GM23338 (cell line): ENCODE measurements at places on chromosomes 5 and 9. TPM values are rescaled to one million over a fixed set of nuclear protein-coding genes. Genes with fewer than 3 reads are reported as not detected.
A peak's percentile ranks its signal among the peaks of the same experiment; 100 is the strongest.

Gene GPX3
- total RNA-seq = 48.4 and 48.9 TPM in 2 replicates

Gene OSMR
- total RNA-seq = 2.3 and 2.6 TPM in 2 replicates

Gene NIM1K
- not detected in 2 replicates for total RNA-seq

Gene SHOC1
- total RNA-seq = not detected in 2 replicates

Gene ALG2
- 34.3 and 39.7 TPM in 2 replicates for total RNA-seq

- DNase-seq = no peak
These were observed 205.4 kb upstream of the PCSK5 start for GRCh38 chr9:75685062-75685461.

GRCh38 chr5:147971472-147971871, 65.1 kb upstream of the C5orf46 start:
- DNase-seq = peak; percentile 30

DNA sequence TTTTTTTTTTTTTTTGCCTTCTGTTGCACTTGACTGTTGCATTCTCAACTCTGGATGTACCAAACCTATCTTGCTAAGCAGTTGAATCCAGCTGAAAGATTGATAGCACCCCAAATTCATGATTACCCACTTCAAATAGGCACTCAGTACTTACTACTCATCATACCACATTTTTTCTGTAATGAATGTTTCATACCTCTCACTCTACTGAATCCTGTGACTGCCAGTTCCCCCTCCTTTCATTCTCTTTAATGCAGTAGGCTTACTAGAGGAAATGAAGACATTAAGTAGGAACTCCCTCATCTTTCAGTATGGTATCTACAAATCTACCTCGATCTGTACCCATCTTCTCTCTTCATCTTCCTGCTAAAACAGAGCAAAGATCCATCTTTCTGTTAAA, 6.8 kb downstream of the INVS start:
- DNase-seq = no peak

DNA sequence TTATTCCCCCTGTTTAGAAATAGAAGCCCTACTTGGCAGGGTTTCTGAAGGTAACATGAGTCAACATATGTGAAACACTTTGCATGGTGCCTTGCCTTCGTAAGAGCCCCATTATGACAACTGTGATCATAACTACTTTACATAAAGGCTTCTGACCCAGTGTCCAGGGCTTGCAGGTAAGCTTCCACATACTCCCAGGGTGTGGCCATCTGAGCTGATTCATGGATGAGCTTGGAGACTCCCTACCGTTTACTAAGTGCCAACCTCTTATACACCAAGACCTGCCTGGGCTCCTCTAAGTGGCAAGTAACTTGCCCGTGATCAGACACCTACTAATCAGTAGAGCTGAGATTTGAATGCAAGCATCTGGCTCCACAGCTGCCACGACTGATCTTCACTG, 62.8 kb upstream of the C5orf58 start:
- no peak for DNase-seq

DNA sequence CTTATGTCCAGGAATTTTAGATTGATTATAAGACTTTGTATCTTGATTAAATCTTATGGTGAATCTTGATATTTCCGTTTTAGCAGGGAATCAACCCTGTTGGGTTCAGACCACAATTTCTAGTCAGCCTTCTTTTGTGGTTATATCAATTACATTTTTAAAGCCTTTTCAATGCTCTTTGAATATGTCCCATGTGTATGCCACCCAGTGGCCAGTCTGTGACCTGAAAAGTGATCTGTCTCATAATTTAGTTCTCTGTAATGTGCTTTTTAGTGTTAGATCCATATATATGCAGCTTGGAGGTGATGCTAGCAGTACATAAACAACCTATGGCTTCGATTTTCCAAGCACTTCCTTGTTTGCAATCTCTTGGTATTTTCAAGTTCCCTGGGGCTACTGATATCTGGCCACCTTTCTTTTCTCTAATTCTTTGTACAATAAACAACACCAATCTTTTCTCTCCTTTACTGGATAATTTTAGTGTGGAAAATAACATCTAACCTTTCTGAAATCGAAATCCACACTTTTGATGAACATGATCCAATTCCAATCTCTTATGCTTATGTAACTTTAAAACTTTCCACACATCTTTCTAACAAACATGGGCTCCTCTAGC, 28.8 kb downstream of the PDE8B start:
- DNase-seq = peak; percentile 19

GRCh38 chr9:86119457-86119856, 20.1 kb upstream of the GOLM1 start:
- no peak for DNase-seq

- DNase-seq = peak; percentile 35
These were observed 23.4 kb upstream of the LECT2 start for GRCh38 chr5:135978212-135978631.

GRCh38 chr5:135654761-135655467, 76.1 kb upstream of the CXCL14 start:
- DNase-seq = no peak

GRCh38 chr5:53963958-53964357, 346.4 kb downstream of the ARL15 start:
- peak; percentile 21 for DNase-seq

GRCh38 chr5:26518065-26518464, 520.3 kb downstream of the CDH9 start:
- peak; percentile 35 for DNase-seq

- DNase-seq = no peak
These were observed 590.4 kb upstream of the SEMA6A start for GRCh38 chr5:117165068-117165467.

GRCh38 chr5:14286574-14287421, 143.7 kb downstream of the TRIO start:
- DNase-seq = no peak

DNA sequence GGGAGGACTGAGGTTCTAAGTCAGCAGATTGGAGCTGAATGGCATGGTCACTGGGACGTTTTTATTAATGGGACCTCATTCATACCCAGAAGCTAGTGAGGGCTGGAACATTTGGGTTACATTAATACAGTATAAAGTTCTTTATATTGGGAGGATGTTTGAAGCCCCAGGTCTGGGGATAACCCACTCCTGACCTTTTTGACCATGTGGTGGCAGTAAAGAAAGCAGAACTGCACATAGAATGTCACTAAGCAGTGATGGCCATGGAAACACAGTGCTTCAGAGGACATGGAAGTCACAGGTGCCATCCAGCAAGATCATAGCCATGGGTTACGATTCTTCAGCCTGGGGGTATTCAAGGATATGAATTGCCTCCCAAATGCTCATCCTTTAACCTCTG, 176.0 kb downstream of the ATP10B start:
- no peak for DNase-seq

DNA sequence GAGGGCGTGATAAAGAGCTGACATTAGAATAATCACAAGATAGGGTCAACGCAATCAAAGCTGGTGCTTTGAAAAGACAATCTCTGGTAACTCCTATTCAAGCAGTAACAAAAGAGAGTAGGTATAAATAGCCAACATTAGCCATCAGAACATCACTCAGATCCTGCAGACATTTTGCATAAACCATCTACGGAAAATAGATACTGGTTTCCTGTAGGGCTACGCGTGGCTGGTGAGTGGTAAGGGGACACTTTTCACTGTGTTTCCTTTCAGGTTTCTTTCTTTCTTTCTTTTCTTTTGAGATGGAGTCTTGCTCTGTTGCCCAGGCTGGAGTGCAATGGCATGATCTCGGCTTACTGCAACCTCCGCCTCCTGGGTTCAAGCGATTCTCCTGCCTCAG, 22.3 kb downstream of the TTF1 start:
- no peak for DNase-seq

DNA sequence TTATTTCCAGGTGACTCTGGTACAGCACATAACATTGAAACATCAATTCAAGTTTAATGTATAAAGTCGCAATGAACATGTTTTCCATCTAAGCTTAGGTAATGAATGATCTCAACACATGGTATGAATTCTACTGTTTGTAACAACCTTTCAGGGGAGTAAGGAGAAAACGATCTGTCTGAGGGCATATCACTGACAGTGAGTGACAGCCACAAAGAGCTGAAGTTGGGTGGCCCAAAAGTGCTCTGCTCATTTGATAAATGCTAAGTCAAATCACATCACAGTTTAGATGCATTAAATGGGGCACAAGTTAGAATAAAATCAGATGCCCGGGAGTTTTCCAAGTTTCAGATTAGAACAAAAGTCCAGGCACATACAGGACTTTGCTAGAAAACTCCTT, 1.2 kb downstream of the FANCC start:
- no peak for DNase-seq

- DNase-seq = peak; percentile 56
These were observed 703 bp downstream of the ISCA1 start for GRCh38 chr9:86281593-86282076.

- no peak for DNase-seq
These were observed 68.1 kb downstream of the GALNT10 start for GRCh38 chr5:154258531-154259217.

GRCh38 chr9:79663878-79664277, 92.1 kb downstream of the TLE4 start:
- no peak for DNase-seq

DNA sequence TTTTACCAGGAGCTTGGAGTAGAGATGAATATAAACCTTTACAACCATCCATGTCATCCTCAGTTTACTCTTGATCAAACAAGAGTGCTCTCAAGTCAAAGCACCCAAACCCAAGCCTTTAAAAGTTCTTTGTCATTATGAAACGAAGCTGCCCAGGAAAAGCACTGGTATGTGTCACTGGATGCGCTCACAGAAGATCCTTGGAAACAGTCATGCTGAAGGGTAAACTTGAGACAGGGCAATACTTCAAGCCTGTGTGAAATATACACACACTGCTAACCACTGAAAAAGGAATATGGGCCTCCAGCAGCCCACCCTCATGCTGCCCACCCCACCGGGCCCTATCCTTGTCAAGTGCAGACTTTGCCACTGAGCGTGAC, 84.5 kb downstream of the PRRT1B start:
- DNase-seq = no peak

DNA sequence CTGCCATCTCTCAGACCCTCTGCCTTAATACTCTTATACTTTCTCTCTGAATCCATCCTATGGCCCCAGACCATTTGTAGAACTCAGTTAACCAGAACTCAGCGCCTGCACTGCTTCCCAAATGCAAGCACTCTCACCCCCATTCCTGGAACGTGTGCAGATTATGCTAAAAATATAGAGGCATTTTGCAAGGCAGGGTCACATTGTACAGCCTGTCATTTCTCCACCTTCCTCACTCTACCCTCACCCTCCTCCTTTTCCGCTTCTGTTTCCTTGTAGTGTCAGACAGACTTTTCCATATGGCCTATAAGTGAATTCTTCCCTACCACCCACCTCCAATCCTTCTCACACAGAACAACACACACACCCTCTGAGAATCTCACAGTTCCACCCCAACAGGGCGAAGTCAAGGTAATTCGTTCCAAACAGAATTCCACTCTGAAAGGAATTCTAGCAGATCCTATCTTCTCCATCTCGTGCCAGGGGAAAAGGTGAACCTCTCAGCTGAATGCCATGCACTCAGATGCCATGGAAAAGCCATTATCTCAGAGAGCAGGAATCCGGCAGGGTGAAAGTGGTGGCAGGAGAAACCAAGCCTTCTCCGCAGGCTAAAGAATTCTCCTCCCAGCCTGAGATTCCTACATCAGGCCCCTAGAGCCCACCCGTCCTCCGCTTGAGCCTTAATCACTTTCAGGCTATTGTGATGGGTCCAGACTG, 25.3 kb downstream of the GGTA1 start:
- DNase-seq = peak; percentile 12

GRCh38 chr9:83511051-83511450, 27.1 kb downstream of the FRMD3 start:
- DNase-seq = no peak

- peak; percentile 17 for DNase-seq
These were observed 27.4 kb upstream of the SAP30L start for GRCh38 chr5:154418344-154418820.

- DNase-seq = no peak
These were observed 9.8 kb downstream of the COL5A1 start for GRCh38 chr9:134651226-134651905.

DNA sequence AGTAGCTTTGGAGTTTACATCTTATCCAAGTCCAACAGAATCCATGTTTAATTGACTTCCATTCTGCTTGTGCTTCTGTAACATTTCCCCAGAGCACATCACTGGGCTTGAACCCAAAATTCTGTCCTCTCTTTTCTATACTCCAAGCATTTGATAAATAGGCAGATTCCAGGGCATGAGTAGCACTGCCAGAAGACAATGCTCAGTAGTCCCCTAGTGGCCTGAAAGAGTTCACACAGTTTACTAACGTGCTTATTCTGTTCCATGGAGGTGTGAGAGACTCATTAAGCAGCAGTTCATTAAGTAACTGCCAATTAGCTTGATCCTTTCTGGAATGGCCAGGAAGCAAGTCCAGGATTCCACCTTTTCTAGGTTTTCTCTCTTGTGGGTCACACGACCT, 9.4 kb upstream of the GABRA6 start:
- peak; percentile 69 for DNase-seq

DNA sequence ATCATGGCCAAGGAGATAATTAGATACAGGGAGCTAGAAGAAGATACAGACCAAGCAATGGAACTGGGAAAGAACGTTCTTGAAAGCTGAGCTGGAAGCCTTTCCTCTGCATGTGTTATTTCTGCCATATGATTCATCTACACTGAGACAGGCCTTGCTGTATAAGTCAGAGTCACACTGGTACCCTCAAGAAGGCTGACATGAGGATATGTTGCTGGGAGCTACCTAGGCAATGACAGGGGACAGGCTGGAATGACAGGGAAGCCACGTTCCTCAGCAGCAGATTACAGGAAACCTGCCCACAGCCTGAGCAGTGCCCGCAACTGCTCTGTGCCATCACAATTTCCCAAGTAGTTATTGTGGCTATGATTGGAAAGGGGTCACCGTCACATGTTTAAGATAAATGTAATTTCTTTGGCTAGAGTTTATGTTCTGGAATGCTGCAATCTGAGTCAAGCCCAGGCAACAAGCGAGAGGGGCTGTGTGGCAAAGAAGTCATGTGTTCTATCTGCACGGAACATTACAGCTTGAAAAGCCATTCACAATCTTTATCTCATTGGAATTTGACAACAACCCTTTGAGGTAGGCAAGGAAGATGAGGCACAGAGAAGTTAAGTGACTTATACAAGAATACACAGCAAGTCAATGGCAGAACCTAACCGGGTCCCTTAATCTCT, 108.2 kb downstream of the TTLL11 start:
- DNase-seq = no peak

DNA sequence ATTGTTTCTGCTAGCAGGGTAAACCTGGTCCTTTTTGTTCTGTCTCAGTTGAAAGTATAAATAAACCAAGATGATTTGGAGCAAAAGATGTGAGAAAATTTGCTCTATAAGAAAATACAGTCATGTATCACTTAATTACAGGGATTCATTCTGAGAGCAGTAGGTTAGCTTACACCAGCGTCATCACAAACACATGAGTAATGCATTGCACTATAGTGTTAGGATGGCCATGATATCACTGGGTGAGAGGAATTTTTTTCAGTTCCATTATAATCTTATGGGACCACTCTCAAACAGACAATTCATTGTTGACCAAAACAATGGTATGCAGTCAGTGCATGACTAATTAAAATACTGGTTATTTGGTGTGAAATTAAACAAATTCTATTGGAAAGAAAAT, 430.9 kb downstream of the CHSY3 start:
- DNase-seq = no peak

DNA sequence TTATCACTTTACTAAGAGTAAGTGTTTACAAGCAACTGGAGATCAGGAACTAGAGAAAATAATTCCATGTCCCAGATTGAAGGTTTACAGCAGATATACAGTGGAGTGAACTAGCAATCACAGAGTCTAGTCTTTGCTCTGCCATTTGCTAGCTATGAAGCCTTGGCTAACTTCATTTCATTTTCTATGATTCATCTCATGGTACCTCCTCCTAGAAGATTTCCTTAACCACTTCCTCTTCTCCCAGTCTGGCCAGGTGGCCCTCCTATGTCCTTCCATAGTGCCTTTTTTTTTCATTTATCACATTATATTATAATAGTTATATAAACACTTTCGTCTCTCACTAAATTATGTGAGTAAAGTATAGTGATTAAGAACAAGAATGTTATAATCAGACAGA, 52.1 kb downstream of the GRIA1 start:
- no peak for DNase-seq
